ENCODE measurements at places on chromosomes 6 and 20.

- no peak for DNase-seq
Observed at GRCh38 chr20:9689041-9689440, 149.8 kb downstream of the PAK5 start.

DNA sequence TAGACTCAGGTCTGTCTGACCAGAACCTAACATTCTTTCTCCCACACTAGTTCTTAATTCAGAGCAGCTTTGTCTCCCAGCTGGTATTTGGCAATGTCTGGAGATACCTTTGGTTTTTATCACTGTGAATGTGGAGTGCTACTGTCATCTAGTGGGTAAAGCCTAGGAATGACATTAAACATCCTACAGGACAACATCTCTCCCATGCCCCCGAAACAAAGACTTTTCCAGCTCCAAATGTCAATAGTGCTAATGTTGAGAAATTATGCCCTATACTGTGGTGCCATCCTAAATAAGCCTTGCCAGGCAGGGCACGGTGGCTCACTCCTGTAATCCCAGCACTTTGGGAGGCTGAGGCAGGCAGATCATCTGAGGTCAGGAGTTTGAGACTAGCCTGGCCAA, 4.2 kb upstream of the TTPAL start:
- no peak for DNase-seq

DNA sequence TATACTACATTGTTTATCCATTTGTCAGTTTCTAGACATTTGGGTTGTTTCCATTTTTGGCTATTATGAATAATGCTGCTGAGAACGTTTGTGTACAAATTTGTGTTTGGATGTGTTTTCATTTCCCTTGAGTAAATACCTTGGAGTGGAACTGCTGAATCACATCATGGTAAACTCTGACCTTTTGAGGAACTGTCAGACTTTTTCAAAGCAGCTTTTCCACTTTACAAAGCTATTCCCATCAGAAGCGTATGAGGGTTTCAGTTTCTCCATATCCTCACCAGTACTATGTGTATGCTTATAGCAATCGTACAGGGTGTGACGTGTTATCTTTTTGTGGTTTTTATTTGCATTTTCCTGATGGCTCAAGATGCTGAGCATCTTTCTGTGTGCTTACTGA, 103.7 kb downstream of the MYO6 start:
- DNase-seq, result no peak

- DNase-seq, result peak; percentile 87
Observed at GRCh38 chr6:166097914-166098522, 69.6 kb downstream of the TBXT start.

GRCh38 chr20:50292591-50293283, 102.1 kb downstream of the CEBPB start:
- peak; percentile 78 for DNase-seq

DNA sequence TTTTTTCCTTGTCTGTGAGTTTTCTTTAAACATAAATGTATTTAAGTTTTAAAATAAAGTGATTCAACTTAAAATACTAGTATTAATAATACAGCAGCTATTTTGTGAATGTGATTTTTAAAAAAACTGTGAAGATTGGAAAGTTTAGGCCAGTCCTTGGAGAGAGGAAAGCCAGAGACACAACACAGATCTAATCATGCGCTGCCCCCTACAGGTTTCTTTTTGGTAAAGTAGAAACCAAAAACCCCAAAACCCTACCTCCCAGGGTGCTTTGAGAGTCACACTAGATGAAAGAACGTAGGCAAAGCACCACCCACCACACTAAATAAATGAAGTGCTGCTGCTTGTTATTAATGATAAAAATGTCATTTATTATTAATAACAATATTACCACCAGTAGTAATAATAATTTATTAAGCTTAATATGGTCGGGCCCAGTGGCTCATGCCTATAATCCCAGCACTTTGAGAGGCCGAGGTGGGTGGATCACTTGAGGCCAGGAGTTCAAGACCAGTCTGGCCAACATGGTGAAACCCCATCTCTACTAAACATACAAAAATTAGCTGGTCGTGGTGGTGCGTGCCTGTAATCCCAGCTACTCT, 33.7 kb downstream of the SLC9A8 start:
- no peak for DNase-seq

DNA sequence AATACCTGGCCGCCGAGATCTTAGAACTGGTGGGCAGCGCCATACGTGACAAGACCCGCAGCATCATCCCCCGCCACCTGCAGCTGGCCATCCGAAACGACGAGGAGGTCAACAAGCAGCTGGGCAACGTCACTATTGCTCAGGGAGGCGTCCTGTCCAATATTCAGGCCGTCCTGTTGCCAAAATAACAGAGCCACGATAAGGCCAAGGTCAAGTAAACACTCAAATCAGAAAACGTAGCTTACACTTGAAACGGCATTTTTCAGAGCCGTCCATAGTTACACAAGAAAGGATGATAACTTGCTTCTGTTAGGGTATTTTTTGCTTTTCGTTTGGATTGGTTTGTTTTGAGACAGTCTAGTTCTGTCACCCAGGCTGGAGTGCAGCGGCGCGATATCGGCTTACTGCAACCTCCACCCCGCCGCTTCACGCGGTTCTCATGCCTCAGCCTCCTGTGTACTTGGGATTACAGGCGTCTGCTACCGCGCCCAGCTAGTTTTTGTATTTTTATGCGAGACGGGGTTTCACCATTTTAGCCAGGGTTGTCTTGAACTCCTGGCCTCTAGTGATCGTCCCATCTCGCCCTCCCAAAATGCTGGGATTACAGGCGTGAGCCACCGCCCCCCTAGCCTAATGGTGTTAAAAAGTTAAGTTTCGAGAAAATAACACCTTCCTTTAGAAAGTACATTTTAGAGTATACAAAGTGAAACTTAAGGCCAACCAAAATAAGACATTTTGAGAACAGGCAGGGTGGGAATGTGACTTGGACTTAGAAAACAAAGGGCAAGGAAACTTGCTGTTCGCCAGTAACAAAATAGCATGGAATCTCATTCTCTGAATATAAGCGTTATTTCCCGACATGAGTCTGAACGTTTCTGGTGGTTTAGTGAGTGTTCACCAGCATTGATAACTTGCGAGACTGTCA, 42.8 kb upstream of the HFE start:
- DNase-seq, result no peak

DNA sequence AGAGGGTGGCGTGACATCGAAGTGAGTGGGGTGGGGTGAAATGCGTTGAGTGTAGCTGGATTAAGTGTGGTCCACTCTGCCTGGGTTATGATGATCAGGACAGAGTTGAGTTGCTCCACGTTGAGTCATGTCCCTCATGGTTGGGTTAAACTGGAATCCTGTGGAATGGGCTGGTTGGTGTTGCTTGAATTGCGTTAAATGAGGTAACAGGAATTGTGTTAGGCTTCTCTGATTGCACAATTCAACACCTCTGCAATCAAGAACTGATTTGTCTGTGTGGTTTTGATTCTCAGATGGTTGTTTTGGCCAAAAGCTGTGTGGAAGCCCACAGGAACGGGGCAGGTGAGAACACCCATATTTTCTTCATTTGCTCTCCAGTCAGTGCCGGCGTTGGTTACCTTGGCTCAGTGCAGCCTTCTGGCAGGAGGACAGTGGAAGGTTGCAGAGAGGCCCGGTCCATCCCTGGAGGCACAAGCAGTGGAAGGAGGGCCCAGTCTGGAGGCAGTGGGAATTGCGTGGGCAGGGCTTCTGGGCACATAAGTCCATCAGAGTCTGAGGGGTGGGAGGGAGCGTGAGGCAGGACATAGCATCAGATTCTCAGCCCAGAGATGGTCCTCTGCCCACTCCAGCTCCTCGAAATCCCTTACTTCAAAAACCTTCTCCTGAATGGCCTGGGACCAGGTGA, 11.6 kb downstream of the NOTCH4 start:
- no peak for DNase-seq

- no peak for DNase-seq
Observed at GRCh38 chr6:133767357-133767970, 121.4 kb upstream of the TCF21 start.

DNA sequence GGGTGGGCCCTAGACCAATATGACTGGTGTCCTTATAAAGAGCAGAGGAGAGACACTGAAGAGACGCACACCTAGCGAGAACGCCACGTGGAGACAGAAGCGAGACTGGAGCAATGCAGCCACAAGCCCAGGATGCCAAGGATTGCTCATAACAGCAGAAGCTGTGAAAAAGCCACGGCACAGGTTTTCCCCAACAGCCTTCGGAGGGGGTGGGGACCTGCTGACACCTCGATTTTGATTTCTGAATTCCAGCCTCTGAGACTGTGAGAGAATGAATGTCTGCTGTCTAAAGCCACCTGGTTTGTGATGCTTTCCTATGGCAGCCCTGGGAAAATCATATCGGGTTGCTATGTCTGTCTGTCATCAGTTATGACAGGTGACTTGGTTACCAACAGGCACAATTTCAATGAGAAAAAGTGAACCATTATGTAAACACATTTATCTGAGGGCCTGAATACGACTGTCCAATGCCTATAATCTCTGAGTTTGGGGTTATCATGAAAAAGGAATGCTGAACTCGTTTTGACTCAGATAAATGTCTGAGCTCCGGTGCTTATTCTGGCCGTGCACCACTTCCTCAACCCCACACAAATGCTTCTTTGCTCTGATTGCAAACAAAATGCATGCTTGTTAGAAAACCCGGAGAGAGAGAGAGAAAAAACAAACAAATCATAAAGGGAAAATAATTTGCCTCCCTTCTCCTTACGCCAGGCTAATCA, 769.7 kb downstream of the PTPRT start:
- DNase-seq, result no peak

DNA sequence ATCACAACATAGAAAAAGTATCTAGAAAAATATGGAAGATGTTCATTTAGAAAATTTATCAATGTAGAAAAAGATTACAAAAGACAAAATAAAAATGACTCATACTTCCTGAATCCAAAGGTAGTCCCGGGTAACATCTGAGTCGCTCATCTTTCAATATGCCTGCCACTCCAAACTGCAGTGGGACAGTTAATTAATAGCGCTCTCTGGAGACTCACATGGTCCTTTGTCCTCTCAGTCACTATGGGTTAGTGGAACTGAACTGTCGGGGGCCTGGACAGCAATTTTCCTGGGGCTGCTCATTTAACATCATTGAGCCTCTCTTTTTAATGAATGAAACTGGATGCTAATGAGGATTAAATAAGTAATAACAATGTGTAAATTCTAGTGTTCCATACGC, 103.4 kb downstream of the MAP3K4 start:
- DNase-seq, result no peak
